ENCODE measurements at places on chromosomes 16 and 17. TPM values are rescaled to one million over a fixed set of nuclear protein-coding genes. Genes with fewer than 3 reads are reported as not detected.

DNA sequence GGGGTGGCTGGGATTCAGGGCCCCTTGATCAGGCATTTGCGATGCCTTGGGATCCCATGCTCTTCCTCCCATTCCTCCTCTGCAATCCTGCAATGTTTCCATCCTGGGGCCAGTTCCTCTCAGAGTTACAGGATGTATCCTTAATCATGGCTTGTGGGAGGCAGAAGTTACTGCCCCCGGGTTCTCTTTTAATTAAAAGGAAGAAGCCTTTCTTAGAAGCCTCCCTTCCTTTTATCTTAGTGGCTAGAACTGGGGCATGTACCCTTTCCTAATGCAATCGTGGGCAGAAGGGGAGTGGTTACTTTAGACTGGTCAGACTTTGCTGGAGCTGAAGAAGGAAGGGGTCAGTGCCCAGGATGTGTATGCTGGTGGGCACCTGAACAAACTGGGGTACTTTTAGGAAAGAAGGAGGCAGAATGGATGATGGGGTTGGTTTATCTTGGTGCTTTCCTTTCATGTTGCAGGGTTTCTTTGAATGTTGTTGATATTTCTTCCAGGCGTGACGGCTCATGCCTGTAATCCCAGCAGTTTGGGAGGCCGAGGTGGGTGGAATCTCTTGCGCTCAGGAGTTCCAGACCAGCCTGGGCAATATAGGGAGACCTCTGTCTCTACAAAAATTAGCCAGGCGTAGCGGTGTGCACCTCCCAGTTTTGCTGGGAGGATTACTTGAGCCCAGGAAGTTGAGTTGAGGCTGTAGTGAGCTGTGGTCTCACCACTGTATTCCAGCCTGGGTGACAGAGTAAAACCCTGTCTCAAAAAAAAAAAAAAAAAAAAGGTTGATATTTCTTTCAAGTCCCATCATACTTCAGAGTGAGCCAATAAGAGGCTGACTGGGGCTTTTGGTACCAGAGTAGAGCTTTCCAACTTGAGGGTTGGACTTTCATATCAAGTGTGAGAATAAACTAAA, 13.2 kb upstream of the SPN start:
- H3K4me3 ChIP-seq: peak overlapping the region; percentile 52
- no peaks in the 10 kb centered on the region for H3K36me3 ChIP-seq
- H3K27me3 ChIP-seq: no peaks in the 10 kb centered on the region
- no peak for DNase-seq
- H3K27ac ChIP-seq: peak overlapping the region; percentile 62
- H3K4me1 ChIP-seq: peaks cover 18% of the 10 kb centered on the region

DNA sequence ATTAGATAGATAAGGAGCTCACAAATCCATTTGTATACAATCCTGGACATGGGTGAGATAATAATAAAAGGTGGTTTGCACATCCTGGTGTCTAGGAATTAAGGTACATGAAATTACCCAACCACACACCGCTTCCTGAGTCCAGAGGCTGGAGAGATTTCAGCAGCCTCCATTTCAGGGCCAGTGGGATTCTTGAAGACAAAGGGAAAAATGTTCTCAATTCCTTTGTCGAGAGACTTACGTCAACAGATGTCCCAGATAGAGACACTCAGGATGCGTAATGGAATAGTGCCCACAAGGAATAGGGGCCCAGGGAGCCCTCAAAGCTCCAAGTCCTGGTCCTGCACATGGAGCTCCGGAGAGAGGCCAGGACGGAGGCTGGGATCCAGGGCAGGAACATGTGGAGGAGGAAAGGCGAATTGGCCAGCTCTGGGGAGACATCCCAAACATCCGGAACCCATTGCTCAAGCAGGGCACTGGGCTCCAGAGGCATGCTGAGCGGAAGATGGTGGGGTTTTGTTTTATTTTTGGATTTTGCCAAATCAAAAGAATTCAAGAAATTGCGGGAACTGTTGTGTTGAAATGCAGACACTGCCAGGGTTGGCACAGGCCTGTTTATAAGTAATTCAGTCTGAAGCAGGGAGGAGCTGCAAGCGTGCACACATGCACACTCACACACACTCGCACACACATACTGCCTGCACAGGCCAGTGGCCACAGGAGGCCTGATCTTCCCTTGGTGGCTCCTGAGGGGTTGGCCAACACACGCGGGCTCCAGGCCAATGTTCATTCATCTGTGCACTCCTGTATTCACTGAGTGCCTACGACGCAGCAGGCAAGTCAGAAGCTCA, 97.2 kb downstream of the NOG start:
- no peak overlapping the region for H3K4me3 ChIP-seq
- H3K4me1 ChIP-seq: no peaks in the 10 kb centered on the region
- no peak overlapping the region for H3K27ac ChIP-seq
- DNase-seq: no peak
- peaks cover 14% of the 10 kb centered on the region for H3K27me3 ChIP-seq

DNA sequence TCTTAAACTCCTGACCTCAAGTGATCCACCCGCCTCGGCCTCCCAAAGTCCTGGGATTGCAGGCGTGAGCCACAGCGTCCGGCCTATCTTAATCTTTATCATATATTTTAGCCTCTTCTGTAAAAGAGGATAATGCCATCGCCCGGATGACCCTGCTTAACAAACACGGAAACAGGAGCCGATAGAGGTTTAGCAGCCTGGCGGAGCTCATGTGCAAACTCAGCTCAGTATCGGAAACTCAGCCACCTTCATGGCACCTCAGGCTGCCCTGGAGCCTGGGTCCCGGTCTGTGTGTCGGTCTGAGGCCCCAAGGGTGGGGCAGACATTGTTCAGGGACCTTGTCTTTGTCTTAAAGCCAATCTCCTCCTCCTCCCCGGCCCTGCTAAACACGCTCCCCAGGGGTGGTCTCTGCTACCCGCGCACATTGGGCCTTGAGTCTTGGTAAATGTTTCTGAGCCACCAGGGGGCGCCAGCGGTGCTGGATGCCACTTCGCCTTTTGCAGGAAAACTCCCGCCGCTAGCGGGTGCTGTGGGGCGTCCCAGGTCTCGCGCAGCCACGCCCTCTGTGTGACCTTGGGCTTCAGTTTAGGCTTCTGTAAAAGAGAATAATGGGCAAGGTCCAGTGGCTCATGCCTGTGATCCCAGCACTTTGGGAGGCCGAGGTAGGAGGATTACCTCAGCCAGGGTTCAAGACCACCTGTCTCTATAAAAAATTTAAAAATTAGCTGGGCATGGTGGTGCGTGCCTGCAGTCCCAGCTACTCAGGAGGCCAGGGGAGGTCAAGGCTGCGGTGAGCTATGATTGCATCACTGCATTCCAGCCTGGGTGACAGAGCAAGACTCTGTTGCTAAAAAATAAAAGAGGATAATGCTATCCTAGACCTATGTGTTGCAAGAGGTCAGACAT, 2.7 kb downstream of the CETP start:
- peak overlapping the region; percentile 88 for H3K27ac ChIP-seq
- DNase-seq: peak; percentile 95
- peak overlapping the region; percentile 66 for H3K4me3 ChIP-seq
- no peaks in the 10 kb centered on the region for H3K36me3 ChIP-seq
- H3K4me1 ChIP-seq: peaks cover 28% of the 10 kb centered on the region

SPSB3 gene
- total RNA-seq: 101 TPM

DNA sequence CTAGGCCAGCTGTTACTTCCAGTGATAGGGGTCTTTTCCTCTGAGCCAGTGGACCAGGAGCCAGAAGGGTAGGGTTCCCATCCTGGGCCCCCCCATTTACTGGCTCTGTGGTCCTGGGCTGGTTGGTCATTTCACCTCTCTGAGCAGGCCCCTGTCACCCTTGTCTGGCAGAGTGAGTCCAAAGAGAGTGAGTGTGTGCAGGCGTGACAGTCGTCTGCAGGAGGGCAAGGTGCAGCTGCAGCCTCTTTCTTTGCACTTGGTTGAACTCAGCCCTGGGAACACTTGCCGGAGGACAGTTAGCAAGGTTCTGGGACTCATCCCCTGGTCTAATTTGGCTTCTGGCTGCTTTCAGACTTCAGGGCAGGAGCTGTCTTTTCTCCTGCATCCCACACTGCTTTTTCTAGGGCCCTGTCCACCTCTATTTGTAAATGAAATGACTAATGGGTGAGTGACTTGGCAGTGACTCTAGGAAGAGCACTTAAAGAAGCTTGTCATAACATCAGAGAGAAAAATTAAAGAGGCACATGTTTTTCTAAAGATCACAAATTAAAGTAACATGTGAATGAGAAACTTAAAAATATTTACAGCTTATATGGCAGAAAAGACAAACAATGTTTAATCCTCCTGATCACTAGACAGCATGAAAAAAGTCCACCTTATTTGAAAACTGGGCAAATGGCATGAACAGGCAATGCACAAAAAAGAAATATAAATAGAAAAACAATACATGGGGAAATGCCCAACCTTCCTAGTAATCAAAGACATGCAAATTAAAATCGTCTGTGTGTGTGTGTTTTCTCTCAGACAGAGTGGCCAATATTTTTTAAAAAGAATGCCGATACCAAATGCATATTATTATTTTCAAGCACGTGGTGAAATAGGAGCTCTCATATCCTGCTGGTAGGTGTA, 137.5 kb downstream of the NTN1 start:
- H3K4me1 ChIP-seq: no peaks in the 10 kb centered on the region
- peaks cover 16% of the 10 kb centered on the region for H3K27me3 ChIP-seq
- DNase-seq: no peak
- peaks cover 9% of the 10 kb centered on the region for H3K36me3 ChIP-seq

PERCC1 gene
- total RNA-seq: not detected

CEP112 gene
- total RNA-seq: 4.3 TPM

DNA sequence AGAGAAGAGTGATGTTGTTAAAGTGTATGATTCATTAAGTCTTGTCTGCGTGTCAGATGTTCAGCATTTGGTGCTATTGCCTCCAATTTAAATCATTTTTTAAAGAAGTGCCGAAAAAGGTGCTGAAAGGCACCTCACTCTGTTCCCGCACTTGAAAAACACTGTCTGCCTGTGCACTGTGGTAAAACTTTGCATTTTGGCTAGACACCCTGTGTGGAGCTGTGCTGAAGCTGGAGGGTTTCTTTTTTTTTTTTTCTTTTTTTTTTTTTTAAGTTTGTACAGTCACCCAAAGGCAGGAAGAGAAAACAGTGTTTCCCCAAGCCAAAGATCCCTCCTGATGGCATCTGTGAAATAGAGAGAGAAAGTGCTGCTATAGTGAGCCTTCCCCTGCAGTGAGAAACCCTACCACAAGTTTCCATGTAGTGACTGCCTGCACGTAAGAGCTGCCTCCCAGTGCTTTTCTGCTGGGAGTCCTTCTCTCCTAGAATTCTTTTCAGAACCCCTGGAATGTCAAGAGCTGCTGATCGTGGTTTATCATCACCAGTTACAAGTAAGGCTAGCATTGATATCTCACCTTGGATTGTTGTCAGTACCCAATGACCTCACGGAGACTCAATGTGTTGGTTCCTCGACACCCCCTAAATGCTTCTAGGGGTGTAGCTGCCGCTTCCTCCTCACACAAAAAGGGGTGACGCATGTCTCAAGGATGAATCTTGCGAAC, 116.0 kb upstream of the SOX9 start:
- no peak overlapping the region for H3K4me3 ChIP-seq

DNA sequence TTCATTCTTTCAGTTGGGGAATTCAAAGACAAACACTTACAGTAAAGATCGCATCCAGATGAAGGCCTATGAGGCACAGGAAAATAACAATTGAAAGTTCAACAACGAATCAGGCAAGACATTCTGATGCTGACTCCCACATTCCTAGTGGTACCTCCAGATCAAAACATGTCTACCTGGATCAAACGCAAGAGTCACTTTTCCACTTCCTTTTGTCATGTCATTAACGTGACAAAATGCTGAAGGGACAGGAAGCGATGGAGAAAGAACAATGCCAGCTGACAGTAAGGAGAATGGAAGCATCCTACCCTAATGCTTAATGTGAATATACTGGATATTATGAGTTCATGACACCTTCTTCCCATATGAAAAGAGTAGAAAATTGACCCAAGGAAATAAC, 365.4 kb upstream of the CDH11 start:
- no peak overlapping the region for H3K27ac ChIP-seq
- no peaks in the 10 kb centered on the region for H3K36me3 ChIP-seq
- H3K4me3 ChIP-seq: no peak overlapping the region

GRCh38 chr16:59864981-59865666, 1131.0 kb upstream of the GOT2 start:
- H3K4me3 ChIP-seq: no peak overlapping the region
- DNase-seq: no peak

DNA sequence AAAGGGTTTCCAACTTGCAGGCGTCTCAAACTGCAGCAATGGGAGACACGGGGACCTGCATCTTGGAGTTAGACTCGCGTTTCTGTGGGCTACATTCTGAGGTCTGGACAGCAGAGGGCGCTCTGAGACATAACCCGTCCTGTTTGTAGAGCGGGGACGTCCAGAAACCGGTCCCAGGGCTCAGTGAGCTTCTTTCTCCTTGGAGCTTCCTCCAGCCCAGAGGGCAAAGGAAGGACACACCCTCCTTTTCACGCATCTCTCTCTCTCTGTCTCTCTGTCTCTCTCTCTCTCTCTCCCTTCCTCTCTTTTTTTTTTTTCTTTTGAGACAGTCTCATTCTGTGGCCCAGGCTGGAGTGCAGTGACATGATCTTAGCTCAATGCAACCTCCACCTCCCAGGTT, 19.8 kb downstream of the COX4I1 start:
- H3K27me3 ChIP-seq: peaks cover 16% of the 10 kb centered on the region
- H3K36me3 ChIP-seq: no peaks in the 10 kb centered on the region
- peak; percentile 76 for DNase-seq
- H3K4me3 ChIP-seq: no peak overlapping the region

MYO15A gene
- total RNA-seq: 0.65 TPM

CHAD gene
- total RNA-seq: not detected

GRCh38 chr17:44602970-44603369, 45.7 kb downstream of the FZD2 start:
- H3K27me3 ChIP-seq: peaks cover 32% of the 10 kb centered on the region
- H3K36me3 ChIP-seq: peaks cover 4% of the 10 kb centered on the region
- H3K27ac ChIP-seq: no peak overlapping the region
- DNase-seq: no peak
- peaks cover 2% of the 10 kb centered on the region for H3K4me1 ChIP-seq

GRCh38 chr16:3155181-3155580, 20.4 kb downstream of the ZNF213 start:
- H3K36me3 ChIP-seq: peaks cover 6% of the 10 kb centered on the region
- H3K27me3 ChIP-seq: no peaks in the 10 kb centered on the region
- H3K27ac ChIP-seq: no peak overlapping the region
- H3K4me1 ChIP-seq: peaks cover 27% of the 10 kb centered on the region
- no peak for DNase-seq
- H3K4me3 ChIP-seq: no peak overlapping the region
